ENCODE measurements at places on chromosomes 7 and 10.
A peak's percentile ranks its signal among the peaks of the same experiment; 100 is the strongest.

- DNase-seq = no peak
These were observed 917.0 kb downstream of the TYW1 start for GRCh38 chr7:67913604-67914003.

DNA sequence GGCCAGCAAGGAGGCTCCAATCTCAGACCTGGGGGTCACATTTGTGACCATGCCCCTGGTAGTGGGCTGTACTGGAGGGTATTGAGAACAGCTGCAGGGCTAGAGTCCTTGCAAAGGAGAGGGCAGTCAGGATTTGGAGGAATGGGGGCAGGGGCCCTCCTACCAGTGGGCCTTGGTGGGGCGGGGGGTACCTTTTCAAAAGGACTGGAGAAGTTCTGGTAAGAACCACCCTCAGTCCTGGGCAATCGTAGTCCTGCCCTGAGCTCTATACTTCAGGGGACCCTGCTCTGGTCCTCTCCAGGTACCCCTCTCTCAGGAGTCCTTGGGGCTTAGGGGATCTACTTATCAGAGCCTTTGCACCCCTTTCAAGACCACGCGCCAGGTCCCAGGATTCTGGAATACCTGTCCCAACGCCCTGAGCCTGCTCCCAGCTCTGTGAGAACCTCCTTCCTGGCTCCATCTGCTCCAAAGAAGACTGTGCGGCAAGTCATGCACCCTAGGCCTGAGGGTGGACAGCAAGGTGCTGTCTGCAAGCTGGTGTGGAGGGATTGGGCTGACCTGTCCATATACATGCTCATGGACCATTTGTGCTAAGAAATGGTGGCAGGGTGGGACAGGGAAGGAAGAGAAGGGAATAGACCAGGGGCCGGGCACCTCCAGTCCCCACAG, 134.1 kb upstream of the EEPD1 start:
- DNase-seq = no peak

DNA sequence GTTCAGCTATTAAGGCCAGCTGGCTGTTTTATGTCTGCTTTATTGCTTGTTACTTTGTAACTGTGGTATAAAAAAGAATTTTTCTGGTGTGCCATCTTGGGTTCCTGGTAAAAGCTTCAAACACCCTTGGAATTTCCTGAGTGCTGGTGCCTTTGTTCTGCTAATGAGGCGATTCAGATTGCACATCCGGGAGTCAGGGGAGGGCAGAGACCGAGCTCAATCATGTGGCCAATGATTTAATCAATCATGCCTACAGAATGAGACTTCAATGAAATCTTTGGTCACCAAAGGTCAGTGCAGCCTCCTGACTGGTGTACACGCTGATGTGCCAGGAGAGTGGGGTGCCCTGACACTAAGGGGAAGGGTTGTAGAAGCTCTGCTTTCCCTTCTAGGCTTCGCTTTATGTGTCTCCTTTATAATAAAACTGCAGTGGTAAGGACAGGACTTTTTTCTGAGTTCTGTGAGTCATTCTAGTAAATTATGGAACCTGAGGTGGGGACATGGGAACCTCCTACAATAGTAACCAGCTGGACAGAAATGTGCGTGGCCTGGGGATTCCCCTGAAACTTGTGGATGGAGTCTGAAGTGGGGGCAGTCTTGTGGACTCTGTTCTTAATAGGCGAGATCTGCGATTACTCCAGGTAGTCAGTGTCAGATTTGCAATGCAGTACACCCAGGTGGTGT, 69.4 kb upstream of the OGDHL start:
- no peak for DNase-seq

DNA sequence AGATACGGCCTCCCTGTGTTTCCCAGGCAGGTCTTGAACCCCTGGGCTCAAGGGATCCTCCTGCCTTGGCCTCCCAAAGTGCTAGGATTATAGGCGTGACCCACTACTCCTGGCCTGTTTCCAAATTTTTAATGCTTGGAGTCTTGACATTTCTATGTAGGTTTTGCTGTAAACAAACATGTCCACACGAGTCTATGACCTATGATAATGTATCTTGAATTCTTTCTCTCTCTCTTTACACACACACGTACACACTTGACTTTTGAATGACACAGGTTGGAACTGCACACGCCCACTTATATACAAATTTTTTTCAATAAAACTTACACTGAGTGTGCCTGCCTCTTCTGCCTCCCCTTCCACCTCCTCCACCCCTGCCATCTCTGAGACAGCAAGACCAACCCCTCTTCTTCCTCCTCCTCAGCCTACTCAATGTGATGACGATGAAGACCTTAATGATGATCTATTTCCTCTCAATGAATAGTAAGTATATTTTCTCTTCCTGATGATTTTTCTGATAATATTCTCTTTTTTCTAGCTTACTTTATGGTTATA, 44.1 kb upstream of the LAMB1 start:
- DNase-seq = no peak

DNA sequence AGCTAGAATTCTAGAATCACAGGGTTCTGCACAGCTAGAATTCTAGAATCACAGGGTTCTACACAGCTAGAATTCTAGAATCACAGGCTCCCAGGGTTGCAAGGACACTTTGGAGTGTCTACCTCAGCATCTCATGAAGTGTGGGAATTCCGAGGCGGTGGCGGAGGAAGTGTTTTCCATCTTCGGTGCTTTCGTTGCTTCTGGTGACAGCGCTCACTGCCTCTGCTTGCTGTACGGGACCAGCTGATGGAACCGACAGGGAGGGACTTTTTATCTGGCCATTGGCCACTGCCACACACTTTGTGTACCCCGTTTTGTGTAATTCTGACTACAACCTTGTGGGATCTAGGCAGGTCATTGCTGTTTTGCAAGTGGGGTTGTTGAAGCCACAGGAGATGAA, 29.5 kb downstream of the LHPP start:
- DNase-seq = no peak

- no peak for DNase-seq
These were observed 103.7 kb downstream of the HECTD2 start for GRCh38 chr10:91513598-91514424.

DNA sequence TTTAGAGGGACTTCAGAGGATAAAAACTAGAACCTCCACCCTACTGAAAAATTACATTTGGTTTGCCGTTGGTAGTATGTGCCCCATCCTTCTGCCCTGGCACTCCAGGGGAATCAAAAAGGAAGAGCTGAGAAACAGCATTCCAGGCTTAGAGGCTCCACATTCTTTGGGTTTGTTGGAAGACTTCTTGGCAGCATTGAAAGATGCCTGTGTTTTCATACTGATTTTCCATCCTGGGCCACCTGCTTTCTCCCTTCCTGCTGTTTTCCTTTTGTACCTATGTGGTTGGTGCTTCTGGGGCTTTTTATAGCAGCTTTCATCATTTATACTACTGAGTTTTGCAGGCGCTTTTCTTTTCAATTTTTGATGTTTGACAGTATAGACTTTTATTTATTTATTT, 61.7 kb downstream of the AUTS2 start:
- DNase-seq = peak; percentile 21

DNA sequence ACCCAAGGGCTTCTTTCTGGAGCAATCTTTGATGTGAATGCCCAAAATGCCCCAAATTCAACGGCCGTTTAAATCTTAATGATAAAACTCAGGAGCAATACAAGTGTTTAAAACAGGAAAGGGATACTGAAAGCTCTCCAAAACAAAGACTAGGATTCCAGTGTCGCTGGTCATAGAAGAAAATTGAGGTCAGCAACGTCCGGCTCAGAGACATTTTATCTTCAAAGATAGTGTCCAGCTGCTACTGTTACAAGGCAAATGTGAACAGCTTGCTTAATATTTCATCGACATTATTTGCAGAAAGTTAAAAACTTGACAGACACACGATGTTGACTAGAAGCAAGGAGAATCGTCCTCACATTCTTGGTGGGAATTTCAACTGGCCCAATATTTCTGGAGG, 15.4 kb upstream of the CTBP2 start:
- no peak for DNase-seq

DNA sequence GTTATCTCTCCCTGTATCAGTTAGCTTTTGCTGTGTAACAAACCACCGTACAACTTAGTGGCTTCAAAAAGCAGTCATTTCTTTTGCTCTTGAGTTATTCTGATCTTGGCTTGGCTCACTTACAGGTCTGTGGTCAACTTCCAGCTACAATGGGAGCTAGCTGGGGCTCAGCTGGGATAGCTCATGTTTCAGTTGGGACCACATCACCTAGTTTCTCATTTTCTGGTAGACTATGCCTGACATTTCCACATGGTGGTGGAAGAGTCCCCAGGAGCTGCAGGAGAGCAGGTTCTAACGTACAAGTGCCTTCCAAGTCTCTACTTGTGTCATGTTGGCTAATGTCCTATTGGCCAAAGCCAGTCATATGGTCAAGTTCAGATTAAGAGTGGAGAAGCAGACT, 25.8 kb upstream of the PIP4K2A start:
- DNase-seq = no peak

DNA sequence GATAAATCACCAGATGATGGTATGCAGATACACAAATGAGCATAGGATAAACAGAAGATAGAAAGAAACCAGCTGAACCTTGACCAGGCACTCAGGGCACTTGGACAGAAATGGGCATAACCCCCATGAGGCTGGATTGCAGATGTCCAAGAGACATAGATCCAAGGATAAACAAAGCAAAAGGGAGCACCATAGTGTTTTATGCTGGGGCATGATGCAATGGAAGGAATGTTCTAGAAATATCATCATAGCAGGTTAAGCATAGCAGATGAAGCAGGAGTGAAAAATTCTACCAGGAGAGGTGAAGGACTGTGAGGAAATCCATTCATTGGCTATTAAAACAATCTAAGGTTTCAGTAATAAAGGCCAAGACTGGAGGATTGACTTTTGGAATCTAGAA, 70.5 kb upstream of the TES start:
- DNase-seq = no peak

DNA sequence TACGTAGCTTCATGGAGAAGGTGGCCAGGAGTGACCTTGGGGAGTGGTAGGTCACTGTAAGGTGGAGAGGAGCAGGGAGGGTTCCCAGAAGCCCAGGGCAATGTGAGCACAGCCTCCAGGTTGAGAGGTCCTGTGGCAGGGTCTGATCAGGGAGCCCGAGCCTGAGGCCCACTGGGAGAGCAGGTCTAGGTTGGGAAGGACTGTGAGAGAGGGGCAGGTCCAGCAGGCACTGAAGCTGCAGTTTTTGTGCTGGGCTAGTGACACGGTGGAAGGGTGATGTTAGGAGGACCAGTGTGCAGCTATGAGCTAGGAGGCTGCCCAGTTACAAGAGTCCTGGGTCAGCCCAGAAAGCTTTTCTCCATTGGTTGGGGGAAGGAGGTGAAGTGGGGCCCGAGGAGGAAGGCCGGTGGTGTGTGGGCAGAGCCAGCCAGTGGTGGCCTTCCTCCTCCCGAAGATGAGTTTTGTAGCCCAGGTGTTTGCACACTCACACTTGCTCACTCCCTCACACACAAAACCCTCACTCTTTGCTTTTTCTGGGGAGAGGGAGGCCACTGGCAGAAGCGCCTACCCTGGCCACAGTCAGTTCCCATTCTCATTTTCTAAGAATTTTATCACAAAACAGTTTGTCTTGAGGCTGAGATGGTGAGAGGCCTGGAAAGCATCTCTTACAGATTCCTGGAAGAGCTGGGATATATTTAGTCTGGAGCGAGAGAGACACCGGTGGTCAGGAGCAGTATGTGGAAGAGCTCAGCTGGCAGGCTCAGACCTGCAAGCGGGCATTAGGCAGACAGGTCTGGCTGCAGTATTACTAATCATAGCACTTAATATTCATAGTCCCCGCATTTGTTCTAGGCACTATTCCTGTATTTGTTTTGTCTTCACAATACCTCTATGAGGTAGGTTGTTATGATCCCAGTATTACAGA, 57.1 kb downstream of the ZNF467 start:
- DNase-seq = no peak

DNA sequence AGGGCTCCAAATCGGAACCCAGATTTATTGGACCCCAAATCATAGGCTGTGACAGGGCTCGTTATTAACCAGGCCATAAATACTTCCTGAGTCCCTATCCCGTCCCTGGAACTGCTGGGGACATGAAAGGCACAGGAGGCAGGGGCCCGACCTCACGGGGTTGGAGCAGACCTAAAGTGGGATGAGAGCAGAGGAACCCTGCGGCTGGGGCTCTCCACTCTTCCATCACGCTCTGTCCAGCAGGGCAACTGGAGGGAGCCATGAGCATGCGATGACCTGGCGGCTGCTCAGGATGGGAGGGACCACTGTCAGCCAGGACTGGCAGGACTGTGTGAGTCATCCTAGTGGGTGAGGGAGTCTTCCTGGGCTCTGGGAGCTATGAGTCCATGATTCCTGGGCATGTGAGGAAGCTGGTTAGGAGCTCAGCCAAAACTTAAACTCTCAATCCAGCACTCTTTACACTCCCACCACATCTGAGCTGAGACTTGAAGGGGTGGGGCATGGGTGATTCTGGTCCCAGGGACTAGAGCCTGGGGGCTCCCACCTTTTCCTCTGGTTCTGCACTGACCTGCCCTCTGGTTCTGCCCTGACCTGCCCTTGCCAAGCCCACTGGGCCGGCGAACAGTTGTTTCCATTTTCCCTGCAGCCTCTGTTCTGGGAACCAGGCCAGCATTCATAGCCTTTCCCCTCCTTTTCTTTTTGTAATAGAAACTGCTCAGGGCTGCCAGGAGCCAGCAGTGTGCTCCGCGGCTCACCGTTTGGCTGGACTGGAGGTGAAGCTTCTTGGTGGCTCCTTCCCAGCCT, 47.1 kb downstream of the SYPL1 start:
- DNase-seq = peak; percentile 35

DNA sequence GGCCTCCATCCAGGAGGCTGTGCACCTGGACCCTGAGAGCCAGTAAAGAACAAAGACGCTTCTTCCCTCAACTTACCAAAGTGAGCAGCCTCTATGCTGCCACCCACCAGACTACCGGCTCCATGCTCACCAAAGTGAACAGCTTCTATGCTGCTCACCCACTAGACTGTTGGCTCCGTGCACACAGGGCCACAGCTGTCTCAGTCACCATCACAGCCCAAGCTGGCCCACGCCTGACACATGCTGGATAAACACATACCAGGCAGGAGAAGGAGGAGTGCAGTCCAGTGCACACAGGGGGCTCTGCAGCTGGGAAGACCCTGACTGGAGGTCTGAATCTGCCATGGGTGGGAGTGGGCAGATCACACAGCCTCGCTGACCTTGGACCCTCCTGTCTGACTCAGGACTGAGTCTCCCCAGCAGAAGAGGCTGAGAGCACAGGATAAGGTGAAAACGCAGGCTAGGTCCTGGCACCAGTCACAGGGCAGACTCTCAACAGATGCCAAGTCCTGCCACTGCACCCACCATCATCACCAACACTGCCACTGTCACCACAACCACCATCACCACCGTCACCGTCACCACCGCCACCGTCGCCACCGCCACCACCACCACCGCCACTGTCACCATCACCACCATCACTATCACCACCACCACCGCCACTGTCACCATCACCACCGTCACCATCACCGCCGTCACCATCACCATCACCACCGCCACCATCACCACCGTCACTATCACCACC, 130.9 kb downstream of the MAD1L1 start:
- DNase-seq = no peak

GRCh38 chr10:133133471-133134231, 26.4 kb upstream of the KNDC1 start:
- no peak for DNase-seq

GRCh38 chr7:36827726-36828703, 103.7 kb upstream of the AOAH start:
- DNase-seq = no peak
